Tracheal epithelial cell (primary cell): ENCODE measurements at places on chromosomes 5 and 9. TPM values are rescaled to one million over a fixed set of nuclear protein-coding genes. Genes with fewer than 3 reads are reported as not detected.

REEP2 gene
- total RNA-seq, result 1.9 and 6.3 TPM in 2 replicates

ANKRD31 gene
- total RNA-seq, result under 0.01 TPM in 1 of 2 replicates, not detected in the other

MLANA gene
- not detected in 2 replicates for total RNA-seq

TMC1 gene
- not detected in 2 replicates for total RNA-seq

PTGES gene
- 20.5 and 25.8 TPM in 2 replicates for total RNA-seq

PCDHGA1 gene
- under 0.01 TPM in 1 of 2 replicates, not detected in the other for total RNA-seq

GPR150 gene
- total RNA-seq, result 0.24 and 1.1 TPM in 2 replicates

CBY3 gene
- total RNA-seq, result not detected in 2 replicates

MAN2A1 gene
- total RNA-seq, result 69.4 and 113 TPM in 2 replicates

RGS14 gene
- 8.2 and 15.1 TPM in 2 replicates for total RNA-seq

TEX48 gene
- total RNA-seq, result not detected in 2 replicates

GRIN1 gene
- total RNA-seq, result 0.21 and 0.48 TPM in 2 replicates

QRFP gene
- total RNA-seq, result not detected in 2 replicates

IFNA21 gene
- total RNA-seq, result not detected in 2 replicates

ANKDD1B gene
- total RNA-seq, result 0.72 and 1.5 TPM in 2 replicates

PCDHA9 gene
- total RNA-seq, result under 0.01 TPM in 2 replicates

GPR21 gene
- total RNA-seq, result 0.48 and 0.64 TPM in 2 replicates

SLC1A1 gene
- 0.85 and 8.2 TPM in 2 replicates for total RNA-seq
